ENCODE measurements at places on chromosomes 6 and 20.

GRCh38 chr20:11585752-11586352, 331.8 kb upstream of the BTBD3 start:
- DNase-seq = no peak

- no peak for DNase-seq
Measured at GRCh38 chr20:62347151-62347404, 20.0 kb downstream of the LAMA5 start.

- no peak for DNase-seq
Measured at GRCh38 chr6:61193771-61194170, 1092.3 kb downstream of the KHDRBS2 start.

DNA sequence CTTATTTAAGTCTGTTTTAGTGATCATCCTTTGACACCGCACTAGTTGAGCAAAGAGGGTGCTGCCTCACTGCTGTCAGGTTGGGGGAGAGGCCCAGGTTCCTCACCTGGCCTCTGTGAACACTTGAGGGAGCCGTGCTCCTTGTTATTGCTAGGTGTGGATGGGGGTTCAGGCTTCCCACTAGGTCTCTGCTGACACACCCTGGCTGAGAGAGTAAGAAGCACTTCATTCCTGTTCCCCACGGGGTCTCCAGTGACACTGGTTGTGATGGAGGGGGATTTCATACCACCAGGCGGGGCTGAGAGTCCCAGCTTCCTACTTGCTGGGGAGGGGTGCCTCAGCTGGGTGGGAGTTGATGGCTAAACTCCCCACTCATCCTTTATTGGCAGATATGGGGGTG, 11.1 kb upstream of the NOTCH4 start:
- no peak for DNase-seq

- DNase-seq = no peak
Measured at GRCh38 chr20:50048420-50049166, 64.4 kb downstream of the UBE2V1 start.

GRCh38 chr6:137685798-137686375, 181.2 kb upstream of the TNFAIP3 start:
- DNase-seq = no peak

DNA sequence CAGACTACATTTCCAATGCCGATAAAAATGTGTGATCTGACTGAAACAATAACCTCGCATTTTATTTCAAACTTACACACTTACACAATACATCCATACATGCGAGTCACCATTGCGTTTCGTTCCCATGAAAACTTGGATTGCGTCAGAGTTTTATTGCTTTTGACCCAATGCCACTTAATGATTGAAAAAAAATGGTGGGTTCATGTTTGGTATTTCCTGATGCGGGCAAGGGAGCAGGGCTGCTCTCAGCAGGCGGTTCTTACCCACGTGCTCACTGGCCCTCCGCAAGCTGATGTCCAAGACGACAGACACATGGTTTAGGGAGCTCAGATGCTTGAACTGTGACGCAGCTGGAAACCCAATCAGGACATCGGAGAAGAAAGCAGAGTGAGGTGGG, 281.0 kb upstream of the SULF2 start:
- DNase-seq = no peak

DNA sequence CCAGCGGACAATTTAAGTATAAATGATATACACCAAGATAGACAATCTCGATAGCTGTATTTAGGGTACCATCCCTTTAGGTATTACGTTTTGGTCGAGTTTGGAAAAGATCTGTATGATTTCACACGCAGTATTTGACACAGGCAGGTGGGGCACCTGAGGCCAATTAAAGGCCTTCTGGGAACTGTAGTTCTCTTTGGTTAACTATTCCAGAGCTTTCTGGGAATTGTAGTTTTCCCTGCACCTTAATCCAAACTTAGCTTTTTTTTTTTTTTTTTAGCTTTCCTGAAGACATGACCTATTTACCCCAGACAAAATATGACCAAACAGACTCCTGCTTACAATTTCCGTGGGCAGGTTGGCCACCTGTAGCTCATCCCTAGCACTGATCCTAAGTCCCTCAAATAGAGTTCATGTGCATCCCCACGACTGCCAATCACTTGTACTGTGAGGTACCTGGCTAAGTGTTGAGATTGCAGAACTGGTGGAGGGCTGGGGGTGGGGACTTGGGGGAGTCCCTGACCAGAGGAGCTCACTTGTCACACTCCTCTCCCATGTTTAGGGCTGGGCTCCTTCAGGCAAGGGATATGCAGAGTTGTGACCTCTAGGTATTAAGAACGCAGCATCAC, 999 bp upstream of the EHMT2 start:
- no peak for DNase-seq

- no peak for DNase-seq
Measured at GRCh38 chr6:144066741-144067484, 28.5 kb downstream of the SF3B5 start.

- DNase-seq = no peak
Measured at GRCh38 chr20:4779616-4780015, 57.9 kb downstream of the PRND start.

GRCh38 chr6:56820060-56820459, 134.8 kb upstream of the BEND6 start:
- no peak for DNase-seq

DNA sequence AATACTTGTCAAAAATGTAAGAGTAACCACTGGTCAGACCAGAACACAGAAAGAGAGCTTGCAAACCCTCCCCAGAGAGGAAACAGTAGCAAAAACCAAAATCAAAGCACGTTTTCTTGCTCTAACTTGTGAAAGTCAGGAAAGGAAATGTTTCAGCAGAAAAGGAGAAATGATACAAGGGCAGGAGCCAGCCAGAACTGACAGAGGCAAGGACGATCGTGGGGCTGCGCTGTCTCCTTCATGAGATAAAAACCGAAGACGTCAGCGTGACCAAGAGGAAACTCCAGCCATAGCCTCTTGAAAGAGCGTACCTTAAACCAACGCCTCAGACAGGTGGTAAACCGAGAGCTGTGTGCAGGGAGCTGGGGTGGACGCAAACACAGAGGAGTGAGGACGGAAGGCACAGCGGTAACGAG, 27.5 kb downstream of the LAMA5 start:
- DNase-seq = no peak

- no peak for DNase-seq
Measured at GRCh38 chr6:99780556-99780885, 173.9 kb downstream of the PRDM13 start.

GRCh38 chr20:46681032-46681854, 8.0 kb downstream of the TP53RK start:
- peak; percentile 81 for DNase-seq

- no peak for DNase-seq
Measured at GRCh38 chr6:72969666-72970065, 255.6 kb downstream of the KHDC1L start.

- DNase-seq = no peak
Measured at GRCh38 chr6:149716181-149716963, 1.5 kb downstream of the LATS1 start.

DNA sequence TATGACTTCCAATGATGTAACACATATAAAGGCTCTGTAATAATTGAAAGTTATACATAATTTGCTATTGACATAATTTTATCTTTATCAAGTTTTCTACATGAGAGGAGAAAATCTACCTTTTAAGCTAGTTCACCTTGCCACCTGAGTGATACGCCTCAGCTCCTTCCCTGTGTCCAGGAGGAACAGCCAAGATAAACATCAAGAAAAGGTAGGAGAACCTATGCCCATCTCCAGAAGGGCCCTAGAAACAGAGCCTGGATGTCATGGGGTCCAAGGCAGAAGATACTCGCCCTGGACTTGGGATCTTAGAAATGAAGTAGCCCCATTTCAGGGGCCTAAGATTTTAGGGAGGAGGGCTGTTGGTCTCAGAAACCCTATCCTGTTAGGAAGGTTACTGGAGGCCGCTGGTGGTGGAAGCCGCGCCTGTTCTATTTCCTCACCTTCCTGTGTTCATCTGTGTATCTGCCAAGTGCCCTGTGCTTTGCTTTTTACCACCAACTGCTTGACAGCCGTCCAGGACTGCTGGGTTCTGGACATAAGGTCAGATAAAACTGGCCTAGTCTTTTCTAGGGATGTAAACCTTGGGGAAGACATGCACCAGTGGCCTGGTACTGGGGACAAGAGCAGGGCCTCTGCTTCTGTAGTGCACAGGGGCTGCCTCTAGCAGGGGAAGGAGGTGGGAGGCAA, 178.5 kb downstream of the ARID1B start:
- no peak for DNase-seq

DNA sequence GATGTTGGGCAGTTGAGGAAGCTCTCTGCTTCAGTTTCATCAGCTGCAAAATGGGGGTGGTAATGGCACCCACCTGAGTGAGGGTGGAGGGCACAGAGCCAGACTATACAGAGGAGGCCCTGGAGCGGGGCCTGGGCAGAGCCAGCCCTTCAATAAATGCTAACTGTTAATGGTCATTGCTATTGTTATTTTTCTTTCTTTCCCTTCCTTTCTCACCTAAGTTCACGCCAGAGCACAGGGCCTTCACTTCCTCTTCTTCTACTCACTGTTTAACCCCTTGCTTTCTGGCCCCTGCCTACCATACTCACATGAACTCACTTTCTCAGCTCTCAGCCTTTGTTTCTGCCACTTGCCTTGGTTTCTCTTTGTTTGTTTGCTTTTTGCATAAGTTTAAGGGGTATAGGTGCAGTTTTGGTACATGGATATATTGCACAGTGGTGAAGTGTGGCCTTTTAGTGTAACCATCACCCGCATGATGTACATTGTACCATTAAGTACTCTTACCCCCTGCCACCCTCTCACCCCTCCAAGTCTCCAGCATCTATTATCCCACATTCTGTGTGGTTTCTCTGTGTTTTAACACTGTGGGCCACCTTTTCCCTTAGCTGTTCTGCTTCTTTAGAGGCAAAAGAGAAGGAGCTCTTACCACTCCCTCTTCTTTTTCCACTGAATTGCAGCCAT, 7.5 kb upstream of the RREB1 start:
- no peak for DNase-seq

- DNase-seq = no peak
Measured at GRCh38 chr20:8049310-8049709, 29.7 kb upstream of the TMX4 start.

- no peak for DNase-seq
Measured at GRCh38 chr6:87663434-87663833, 38.6 kb downstream of the AKIRIN2 start.

- no peak for DNase-seq
Measured at GRCh38 chr6:84457276-84457675, 229.8 kb upstream of the CEP162 start.

GRCh38 chr20:17809362-17810061, 109.7 kb downstream of the BANF2 start:
- no peak for DNase-seq

- no peak for DNase-seq
Measured at GRCh38 chr6:18185624-18186023, 30.4 kb downstream of the KDM1B start.

DNA sequence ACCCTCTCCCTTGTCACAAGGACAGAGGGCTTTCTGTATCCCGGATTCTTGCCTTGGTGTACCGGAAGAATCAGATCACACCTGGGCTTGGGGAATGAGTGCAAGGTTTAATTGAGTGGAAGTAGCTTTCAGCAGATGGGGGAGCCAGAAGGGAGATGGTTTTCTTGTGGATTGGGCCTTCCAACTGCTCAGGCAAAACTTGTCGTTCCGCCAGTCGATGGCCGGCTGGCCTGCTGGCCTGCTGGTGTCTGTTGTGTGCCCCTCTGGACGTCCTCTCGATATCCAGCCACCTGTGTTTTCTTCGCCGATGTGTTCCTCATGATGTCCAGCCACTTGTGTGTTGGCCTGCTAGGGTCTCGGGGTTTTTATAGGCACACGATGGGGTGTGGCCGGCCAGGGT, 168.1 kb downstream of the CDKAL1 start:
- DNase-seq = no peak

DNA sequence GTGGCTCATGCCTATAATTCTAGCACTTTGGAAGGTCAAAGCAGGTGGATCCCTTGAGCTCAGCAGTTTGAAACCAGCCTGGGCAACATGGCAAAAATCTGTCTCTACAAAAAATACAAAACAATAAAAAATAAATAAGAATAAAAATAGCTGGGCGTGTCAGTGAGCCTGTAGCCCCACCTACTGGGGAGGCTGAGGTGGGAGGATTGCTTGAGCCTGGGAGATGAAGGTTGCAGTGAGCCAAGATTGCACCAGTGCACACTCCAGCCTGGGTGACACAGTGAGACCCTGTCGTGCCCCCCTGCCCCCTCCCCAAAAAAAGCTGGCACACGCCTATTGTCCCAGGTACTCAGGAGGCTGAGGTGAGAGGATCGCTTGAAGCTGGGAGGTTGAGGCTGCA, 35.1 kb upstream of the SRPK1 start:
- no peak for DNase-seq

DNA sequence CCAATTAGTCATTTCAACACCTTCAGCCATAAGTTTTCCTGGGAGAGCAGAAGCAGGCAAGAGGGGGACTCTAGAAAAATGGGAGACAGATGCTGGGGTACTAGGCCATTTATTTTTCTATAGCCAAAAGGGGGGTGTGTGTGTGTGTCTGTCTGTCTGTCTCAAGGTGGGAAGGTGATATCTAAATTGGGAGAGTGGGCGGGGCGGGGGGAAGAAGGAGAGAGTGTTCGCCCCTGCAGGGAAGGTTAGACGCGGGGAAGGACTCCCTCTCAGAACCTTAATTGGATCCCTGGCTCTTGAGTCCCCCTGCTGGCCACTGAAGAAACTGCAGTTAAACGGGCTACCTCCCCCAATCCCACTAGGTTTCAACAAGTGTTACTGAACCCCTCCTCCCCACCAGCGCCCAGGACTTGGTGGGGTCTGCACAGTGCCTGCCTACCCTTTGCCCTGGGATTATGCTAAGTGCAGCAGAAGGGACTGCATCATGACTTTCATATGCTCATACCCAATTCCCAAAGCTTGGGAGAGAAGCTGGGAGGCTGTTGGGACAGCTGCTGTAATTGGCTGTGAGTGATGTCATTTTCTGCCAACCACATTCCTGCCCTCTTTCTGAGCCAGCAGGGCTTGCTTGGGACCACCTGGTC, 45.8 kb downstream of the FOXP4 start:
- peak; percentile 84 for DNase-seq

DNA sequence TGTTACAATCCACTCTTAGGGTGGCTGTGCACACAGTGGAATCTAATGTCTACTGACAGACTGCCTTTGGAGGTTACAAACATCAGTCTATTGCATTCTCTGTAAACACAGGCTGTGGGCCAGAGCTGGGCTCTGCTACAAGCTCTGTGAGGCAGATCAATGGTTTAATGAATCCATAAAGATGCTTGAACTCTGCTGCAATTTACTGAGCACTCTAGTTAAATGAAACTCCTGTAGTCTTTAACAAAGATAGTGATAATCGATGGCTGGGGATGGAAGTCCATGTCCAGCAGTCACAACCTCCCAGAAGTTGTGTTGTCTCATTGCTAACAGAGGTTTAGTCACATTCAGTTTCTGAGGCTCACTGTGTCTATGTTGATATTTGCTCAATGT, 50.5 kb downstream of the SOBP start:
- no peak for DNase-seq
